Endothelial cell of umbilical vein (primary cell): ENCODE measurements at places on chromosomes 7 and 10.

DNA sequence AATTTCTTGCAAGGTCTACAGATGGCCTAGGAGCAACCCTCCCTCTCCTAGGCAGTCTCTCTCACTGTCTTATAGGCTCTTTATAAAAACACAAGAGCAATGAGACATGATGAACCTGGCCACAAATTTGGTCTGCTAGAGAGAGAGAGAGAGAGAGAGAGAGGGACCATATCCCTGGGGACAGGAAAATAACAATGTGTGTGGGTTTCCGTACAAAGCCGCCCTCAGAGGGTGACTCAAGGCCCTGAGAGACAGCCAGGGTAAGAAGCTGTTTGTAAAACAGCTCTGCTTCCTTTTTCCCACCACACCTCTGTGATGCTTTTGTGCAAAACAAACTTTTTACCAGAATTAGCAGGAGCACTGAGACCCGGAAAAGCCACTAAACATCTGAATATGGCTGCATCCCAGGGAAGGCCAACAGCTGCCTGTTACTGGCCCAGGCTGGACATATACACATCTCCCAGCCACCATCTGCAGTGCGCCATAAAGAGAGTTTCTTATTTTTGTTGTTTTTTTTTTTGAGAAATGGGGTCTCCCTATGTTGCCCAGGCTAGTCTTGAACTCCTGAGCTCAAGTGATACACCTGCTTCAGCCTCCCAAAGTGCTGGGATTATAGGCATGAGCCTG lies 18.4 kb downstream of the GIMAP5 start:
- DNase-seq: peak; percentile 94

DNA sequence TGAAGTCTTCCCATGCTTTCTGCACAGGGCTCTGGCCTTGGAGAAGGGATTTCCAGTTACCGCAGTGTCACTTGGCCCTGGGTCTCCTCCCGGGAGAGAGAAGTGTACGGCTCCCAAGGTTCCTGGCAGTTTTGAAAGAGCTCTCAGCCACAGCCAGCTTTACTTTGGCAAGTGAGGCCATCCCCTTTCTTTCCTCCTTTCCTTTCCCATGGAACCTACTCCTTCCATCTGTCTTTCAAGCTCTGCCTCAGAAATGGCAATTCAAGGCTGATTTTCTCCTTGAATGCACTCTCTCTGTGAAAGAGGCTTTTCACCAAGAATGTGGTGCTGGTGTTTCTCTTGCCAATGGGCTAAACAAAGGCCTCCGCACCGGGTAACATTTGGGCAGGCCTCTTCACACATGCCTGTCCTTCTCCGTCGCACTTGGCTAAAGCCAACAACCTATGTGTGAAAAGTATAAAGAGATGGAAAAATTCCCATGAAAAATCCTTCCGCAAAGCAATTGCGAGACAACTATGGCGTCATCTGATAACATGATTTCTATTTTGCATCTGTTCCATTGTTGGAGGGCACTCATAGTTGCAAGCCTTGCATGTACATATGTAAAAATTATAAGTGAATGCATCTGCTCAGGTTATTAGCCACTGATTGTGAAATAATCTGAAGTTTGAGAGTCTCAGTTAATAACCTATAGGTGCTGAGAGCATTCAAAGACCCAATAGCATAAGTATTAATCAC lies 125.4 kb downstream of the PFKFB3 start:
- no peak for DNase-seq

- DNase-seq: no peak
Observed at GRCh38 chr10:44193166-44193565, 191.7 kb downstream of the CXCL12 start.

DNA sequence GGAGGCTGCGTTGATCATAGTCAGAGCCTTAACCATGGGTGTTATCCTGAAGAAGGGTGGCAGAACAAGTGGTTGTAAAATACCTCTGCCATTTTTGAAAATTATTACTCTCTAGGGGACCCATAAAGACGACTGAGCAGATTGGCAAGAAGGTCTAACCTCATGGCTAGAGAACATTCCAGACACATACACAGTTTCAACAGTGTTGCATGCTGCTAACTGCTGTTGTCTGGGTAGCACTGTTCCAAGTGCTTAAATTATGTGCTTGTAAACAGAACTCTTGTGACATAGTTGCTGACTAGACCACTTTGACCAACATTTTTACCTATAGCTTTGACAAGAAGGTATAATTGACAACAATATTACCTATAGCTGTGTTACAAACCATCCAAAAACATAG lies 46.1 kb upstream of the FOXP2 start:
- no peak for DNase-seq

DNA sequence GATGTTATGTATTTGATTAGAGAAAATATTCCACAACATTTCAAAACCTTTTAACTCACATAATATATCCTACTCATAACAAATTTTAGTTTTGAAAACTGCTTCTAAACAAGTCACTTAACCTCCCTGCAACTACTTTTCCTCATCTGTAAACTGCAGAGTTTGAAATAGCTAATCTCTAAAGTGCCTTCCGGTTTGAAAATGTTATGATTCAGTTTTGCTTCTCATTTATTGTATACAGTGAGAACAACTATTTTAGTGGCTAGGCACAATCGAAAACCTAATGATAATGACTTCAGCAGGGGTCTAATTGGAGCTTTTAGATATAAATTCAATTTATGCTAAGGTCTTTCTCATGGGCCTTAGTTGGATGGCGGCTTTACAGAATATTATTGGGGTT lies 30.7 kb upstream of the TEX47 start:
- DNase-seq: no peak
